Adipocyte (in vitro differentiated cells): ENCODE measurements at places on chromosomes 16 and 17.

DNA sequence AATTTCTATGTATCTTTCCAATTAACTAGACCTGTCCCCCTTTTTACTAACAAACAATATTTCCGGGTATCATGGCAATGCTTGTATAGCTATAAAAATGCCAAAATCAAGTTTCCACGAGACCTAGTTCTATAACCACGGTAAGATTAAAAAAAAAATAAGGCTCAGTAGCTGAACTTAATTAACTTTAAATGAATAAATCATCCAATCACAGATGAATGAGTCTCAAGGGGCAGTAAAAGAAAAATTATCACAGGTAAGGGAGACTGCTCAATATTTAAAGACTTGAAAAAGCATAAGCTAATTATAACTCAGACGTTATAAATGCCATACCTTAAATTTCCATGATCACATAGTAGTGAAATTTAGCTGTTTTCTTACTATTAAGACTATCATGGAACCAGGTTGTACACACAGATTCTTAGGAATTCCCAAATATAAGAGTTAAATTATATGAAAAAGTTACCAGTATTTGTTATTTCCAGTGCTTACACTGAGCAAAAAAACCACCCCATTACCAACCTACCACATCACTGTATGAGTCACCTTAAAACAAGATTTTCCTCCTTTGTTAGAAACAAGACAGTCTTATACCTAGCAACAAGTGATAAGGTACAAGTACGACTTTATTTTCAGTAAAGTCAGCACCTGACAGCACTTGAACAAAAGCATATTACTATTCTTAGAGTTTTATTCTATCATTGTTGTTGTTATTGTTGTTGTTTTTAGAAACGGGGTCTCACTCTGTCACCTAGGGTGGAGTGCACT lies 20.6 kb downstream of the SSH2 start:
- DNase-seq, result no peak

- no peak for DNase-seq
Observed at GRCh38 chr17:57296231-57296630, 39.9 kb downstream of the MSI2 start.

DNA sequence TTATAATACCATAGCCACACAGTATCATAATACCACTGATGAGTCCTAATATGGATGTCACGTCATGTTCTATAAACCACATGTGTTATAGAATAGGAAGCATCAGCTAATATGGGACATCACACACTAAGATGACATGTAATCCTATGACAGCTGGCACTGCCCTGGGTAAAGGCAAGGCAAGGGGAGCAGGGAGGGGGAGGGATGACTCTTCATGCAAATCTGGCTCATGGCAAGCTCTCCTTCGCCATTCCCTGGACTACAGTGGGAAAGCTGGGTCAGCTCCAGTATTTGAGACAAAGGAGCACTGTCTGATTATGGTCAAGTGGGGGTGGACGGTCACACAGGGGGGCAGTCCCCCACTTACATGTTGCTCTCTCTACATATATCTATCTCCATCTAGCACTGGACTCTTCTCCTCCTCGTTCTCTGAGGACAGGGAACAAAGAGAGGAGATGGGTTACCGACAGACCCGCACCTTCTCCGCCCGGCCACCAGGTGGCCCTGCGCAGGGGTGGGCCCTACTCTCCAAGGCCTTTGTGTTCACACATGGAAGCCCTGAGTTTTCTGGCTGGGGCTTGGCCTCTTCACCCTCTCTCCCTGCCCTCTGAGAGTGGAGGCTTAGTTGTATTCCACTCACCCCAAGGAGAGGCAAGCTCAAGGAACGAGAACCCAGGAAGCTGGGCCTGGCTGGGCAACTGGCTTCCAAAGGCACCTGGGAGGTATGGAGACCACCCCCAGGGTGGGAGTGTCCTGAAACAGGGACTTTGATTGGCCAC lies 23.4 kb upstream of the MPO start:
- peak; percentile 9 for DNase-seq

GRCh38 chr17:60107526-60108257 lies 29.0 kb upstream of the HEATR6 start:
- peak; percentile 34 for DNase-seq

DNA sequence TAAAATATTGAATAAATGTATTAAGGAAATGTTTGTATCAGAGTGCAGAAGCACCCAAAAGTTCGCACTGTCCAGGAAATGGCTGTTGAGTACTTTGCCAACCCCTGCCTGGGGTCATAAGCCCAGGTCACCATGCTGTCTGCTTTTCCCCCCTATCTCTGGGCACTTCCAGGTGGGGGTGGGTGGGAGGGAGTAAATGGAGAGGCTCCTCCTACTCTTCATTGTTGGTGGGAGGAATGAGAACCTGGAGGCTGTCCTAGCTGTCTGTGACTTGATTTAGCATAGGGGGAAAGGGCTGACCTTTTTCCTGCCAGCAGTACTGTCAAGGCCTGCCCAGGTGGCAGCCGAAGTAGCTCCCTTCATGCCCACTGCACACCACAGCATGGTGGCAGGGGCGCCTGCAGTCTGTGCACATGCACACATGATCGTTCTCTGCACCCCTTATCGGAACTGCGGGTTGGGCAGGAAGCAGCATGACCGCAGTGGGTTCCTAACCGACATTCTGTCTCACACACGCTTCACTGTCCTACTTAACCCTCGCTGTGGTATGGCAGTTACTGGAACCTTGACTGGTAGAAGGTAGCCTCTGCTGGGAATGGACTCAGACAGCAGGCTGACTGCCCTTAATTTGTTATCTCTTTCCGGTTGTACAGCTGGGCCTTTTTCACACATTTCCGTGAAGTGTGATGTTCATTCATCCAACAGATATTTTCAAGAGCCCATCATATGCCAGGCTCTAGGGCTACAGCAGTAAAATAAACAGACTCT lies 41.5 kb downstream of the LDHD start:
- DNase-seq, result no peak
